Ureter (tissue), 1 donor: ENCODE measurements at places on chromosomes 1 and 21. TPM values are rescaled to one million over a fixed set of nuclear protein-coding genes. Genes with fewer than 3 reads are reported as not detected.

Gene PLPPR4
- total RNA-seq: 5.1 TPM

- DNase-seq: no peak
These were observed 522 bp downstream of the TEX35 start for GRCh38 chr1:178513278-178513983.

- no peak for DNase-seq
These were observed 103.9 kb downstream of the EBNA1BP2 start for GRCh38 chr1:43067977-43068751.

DNA sequence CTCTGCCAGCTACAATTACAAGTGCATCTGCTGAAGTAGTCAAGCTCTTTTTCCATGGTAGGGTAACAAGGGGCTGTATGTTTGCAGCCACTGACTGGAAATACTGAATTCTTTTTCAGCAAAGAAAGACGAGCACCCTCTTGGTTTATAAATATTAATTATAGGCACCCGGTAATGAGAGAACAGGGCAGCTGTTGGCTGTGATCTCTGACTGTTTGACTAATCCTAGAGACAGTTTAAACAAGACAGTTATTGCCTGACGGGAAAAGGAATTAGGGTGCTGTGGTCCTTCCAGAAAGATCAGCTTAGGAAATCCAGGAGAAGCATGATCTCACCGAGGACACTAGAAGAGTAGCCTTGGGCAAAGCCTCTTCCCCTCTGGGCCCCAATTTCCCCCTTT lies 183.7 kb upstream of the ZC3H12A start:
- no peak for DNase-seq

- no peak for DNase-seq
These were observed 500.3 kb upstream of the C1orf87 start for GRCh38 chr1:60573726-60574409.

GRCh38 chr1:9198538-9199361 lies 35.8 kb upstream of the H6PD start:
- DNase-seq: no peak

- DNase-seq: no peak
These were observed 14.8 kb downstream of the NUCKS1 start for GRCh38 chr1:205735218-205735617.

- no peak for DNase-seq
These were observed 297.2 kb upstream of the PBX1 start for GRCh38 chr1:164261691-164262240.

DNA sequence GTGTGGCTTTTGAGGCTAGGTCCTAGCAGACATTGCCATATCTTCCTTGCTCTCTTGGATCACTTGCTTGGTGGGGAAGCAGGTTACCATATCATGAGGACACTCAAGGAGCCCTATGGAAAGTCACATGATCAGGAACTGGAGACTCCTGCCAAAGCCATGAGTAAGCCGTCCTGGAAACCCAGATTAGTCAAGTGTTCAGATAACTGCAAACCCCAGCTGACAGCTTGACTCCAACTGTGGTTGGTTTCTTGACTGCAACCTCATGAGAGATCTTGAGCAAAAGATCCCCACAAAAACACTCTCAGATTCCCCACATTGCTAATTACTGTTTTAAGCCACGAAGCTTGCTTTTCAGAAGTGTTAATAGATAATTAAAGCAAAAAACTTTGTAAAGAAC lies 58.6 kb downstream of the CACNA1E start:
- DNase-seq: no peak

Gene TSPEAR
- total RNA-seq: 0.10 TPM

DNA sequence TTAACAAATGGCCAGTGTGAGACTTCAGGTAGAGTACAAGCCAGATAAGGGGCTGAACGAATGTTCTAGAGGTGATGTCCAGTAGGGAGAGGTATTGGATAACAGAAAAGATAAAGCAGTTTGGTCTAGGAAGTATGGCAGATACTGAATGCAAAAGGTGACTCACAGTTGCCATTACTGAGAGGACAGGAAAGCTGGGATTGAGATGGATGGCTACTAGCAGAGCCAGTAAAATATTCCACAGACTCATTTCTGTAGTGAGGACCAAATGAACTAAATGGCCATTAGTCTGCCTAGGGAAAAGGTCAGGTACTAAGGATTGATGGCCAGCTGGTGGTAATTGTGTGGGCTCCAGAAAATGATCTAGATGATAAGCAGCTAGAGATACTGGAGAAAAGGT lies 11.5 kb downstream of the MACO1 start:
- DNase-seq: no peak

GRCh38 chr1:47797575-47797974 lies 199.6 kb downstream of the TRABD2B start:
- no peak for DNase-seq

Gene CRNN
- total RNA-seq: not detected

- DNase-seq: no peak
These were observed 18.9 kb downstream of the HTR1D start for GRCh38 chr1:23198373-23198772.

- DNase-seq: no peak
These were observed 717 bp downstream of the UBIAD1 start for GRCh38 chr1:11273595-11274234.

DNA sequence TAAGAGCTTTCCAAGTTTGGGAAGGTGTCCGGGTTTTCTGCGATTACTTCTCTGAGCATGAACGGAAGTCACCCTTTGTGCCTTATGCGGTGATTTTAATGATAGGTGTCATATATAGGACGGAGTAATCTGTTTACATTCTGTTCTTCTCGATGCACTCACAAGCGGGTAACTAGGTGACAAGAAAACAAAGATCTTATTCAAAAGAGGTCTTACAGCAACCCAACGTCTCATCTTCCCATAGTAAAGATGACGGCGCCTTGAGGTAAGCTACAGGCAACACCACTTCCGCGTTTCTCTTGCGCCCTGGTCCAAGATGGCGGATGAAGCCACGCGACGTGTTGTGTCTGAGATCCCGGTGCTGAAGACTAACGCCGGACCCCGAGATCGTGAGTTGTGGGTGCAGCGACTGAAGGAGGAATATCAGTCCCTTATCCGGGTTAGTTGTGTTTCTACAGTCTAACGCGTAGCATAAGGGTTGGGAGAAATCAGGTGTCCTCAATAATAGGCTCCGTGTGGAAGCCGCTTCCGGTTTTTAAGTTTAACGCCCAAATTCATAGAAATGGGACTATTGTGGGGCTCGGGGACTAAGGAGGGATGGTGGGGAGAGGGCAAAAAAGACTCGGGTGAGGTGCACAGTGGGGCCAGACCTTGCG lies at the start of gene UFC1:
TSS of gene UFC1 (plus strand) at position 297 of the 656 bp plus-strand sequence. CDS start at position 317, 20 bp downstream.
- DNase-seq: peak; percentile 84

GRCh38 chr1:113223546-113223945 lies 150.5 kb downstream of the LRIG2 start:
- no peak for DNase-seq

DNA sequence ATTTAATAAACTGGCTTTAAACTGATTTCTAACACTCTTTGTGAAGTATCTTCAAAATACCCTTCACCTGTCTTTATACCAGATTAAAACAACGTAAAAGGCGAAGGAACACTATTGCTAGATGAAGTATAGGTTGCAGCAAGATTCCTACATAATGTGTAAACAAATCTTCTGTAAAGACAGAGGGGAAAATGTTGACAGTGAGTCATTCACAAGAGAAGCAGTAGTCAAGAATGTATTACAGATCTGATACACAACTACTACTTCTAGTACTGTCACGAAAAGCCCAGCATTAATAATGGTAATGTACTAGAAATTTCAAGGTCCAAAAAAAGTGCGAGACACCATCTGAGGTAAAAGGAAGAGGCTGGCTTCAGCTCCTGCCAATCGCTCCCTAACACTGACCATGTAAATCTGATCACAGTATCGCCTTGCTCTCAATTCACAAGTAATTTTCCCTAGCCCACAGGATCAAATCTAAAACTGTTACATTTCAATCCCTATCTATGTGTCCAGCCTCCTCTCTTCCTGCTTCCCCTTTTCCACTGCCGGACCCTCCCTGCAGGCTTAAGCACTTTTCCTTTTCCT lies 290.4 kb downstream of the AKT3 start:
- no peak for DNase-seq

Gene FLG2
- total RNA-seq: not detected

- DNase-seq: peak; percentile 50
These were observed 59.6 kb downstream of the VPS26C start for GRCh38 chr21:37207441-37208009.

GRCh38 chr1:152497273-152497672 lies 13.3 kb upstream of the LCE5A start:
- no peak for DNase-seq
